ENCODE measurements at places on chromosomes 5 and 9.
A peak's percentile ranks its signal among the peaks of the same experiment; 100 is the strongest.

- DNase-seq, result no peak
Measured at GRCh38 chr9:124477648-124478285, 27.5 kb downstream of the ADGRD2 start.

DNA sequence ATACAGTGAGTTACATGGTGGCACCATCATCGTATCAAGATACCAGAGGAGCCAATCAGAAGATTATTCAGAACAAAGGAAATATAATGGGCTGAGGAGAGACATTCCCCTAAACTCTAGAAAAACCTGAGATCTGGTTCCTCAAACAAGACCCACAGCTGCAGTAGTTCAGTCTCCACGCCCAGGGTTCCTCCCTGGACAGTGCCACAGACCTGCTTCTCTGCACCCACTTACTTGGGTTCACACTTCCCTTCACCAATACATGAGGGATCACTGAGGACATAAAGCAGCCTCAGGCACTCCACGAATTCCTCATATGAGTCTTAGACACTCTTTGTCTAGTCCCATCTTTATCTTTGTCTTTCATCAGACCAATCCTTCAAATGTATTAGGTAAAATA lies 101.7 kb downstream of the APTX start:
- DNase-seq, result no peak

- no peak for DNase-seq
Measured at GRCh38 chr5:151068433-151069197, 12.2 kb downstream of the TNIP1 start.

DNA sequence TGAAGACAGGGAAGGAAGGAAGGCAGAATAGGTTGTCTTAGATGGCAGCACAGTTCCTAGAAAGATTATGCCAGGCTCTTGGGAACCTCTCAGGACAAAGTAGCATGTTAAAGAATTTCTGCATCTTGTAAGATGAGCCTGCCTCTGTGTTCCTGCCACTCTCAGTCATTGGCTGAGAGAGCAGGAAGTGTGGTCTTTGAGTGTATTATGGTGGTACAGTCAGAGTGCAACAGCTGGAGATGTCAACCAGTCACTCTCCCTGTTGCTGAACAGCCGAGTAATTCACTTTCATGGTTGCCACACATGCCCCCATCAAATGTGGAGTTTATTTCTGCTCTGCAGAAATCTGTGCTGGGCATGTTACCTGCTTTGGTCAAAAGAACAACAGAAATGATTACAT lies 659.6 kb upstream of the RIOK2 start:
- no peak for DNase-seq

- DNase-seq, result no peak
Measured at GRCh38 chr9:71755230-71755629, 13.1 kb downstream of the CEMIP2 start.

- no peak for DNase-seq
Measured at GRCh38 chr5:58871648-58872242, 288.9 kb downstream of the RAB3C start.

DNA sequence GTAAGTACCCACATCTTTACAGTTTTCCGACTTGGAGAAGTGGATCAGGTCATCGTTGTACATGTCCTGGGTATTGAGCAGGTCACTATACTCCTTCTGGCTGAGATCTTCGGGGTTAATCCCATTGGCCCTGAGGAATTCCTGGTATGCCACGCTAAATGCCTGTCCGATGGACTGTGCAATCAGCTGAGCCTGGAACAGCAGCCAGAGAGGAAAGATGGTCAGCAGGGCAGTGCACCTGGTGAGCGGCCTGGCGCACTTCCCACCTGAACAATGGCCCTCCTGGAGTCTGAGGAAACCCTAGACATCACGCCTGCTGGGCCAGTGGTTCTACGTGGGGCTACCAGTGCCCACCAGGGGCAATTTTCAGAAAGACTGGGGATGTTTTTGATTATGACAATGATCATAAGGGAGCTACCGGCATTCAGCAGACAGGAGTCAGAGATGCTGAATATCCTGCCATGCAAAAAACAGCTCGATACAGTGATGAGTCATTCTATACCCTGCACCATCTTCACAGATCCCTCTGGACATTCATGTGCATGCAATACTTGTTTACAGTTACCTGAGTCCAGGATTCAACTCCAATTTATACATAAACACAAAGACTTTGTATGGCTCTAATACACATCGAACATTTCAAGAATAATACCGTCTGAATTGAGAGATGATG lies 127.2 kb downstream of the ENTREP1 start:
- no peak for DNase-seq

DNA sequence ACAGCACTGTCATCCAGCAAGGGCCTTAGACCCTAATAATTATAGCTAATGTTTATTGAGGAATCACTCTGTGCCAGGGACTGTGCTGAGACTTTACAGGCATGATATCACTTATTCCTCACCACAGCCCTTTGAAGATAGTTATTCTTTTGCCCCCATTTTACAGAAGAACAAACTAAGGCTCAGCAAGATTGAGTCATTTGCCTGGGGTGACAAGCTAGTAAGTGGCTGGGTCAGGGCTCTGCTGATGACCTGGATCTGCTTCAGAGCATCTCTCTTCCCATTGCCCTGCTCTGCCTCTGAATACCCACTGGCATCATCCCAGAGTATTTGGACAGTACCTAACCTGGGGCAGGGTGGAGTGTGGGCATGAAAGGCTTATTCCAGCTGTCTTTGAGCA lies 11.8 kb downstream of the JADE2 start:
- no peak for DNase-seq

DNA sequence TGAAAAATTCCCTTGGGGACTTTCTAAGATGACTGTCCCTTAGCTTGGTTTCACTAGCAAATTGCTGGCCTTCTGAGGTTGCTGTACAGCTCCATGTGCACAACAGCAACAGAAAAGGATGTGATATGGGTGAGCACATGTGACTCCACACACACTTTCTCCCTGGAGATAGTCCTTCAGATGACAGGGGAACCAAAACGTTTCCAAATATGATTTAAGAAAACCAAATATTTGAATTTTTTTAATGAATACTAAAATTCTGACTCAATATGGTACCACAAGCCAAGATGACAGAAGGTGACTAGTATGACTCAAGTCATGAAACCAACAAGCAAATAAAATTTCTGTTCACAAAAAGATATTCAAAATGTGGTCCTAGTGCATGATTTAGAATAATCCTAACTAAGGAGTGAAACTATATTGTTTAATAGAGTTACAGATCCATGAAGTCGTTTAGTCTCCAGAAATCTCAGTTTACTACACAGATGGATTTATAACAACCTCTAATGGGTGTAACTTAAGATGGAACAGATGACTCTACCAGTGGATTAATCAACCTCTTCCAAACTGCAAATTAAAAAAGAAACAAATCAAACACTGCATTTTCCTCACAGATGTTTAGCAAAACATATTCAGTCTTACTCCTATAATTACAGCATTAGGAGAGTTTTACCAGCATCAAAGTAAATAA lies 144.8 kb upstream of the PIK3R1 start:
- no peak for DNase-seq

GRCh38 chr5:30113542-30113941 lies 1079.9 kb upstream of the CDH6 start:
- DNase-seq, result no peak

DNA sequence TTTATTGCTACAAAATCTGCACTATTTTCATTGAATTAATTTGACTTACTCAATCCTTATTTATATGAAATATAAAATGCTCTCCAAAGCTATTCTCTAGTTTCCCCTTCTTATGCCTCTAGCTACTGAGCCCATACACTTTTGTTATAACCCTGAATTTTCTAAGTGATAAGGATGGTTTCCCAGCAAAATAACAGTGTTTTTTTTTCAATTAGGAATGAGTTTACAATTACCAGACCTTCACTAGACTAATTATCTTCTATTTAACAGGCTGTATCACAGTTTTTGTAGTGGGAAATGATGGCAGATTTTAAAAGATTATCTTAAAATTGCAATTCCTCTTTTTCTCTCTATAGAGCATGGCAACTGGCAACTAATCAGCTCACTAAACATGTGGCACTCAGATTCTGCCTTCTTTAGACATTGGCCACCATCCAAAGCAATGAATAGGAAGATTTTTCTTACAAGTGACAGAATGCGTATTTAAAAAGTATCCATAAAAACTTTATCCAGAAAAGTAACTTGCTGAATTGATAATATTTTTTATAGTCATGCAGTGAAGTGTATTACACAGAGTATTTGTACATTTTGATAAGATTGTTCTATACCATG lies 585.7 kb upstream of the ZNF608 start:
- DNase-seq, result no peak

- no peak for DNase-seq
Measured at GRCh38 chr5:73176250-73176649, 3.3 kb downstream of the TMEM174 start.

- no peak for DNase-seq
Measured at GRCh38 chr9:18384066-18384465, 89.9 kb upstream of the ADAMTSL1 start.

GRCh38 chr9:15361737-15362136 lies 54.7 kb upstream of the TTC39B start:
- DNase-seq, result no peak

- no peak for DNase-seq
Measured at GRCh38 chr9:123445116-123445515, 89.1 kb downstream of the CRB2 start.

DNA sequence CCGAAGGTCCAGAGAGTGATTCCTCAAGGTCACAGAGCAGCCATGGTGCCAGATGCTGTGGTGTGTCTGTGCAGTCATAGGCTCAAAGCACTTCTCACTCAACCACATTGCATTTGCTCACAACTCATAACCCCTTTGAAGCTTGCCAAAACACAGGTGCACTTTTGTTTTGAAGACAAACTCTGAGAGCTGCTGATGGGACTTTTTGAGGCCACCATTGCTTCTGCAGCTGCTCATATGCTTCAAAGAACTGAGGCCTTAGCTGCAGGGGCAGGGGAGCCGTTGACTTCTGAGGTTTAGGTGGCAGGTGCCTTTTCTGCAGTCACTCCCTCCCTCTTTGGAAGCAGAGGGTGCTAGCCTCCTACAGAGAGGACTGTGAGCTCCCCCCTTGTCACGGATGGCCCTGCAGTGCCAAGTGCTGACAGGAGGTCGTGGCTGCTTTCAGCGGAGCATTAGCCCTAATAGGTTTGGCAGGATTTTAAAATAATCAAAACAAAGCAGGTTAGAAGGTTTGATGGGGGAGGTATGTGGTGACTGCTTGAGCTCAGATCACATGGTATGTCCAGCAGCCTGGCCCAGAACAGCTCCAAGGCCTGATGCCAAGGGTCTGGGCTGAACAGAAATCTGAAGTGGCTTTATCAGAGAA lies 232.1 kb downstream of the MAN2A1 start:
- DNase-seq, result peak; percentile 28

DNA sequence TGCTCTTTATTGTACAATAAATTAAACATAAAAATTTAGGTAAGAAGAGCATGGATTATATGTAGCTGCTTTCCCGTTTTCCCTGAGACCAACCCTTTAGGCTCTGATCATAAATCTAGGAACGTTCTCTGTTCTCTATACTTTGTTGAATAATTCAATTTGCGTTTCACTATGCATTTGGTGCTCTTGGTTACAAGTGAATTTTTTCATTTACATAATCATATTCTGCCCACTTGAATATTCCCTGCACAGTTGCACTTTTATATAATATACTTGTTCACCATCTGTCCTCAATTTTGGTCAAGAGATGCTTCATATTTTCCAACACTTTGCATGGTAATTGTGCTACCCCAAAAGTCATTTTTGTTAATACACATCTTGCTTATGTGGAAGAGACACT lies 741.8 kb downstream of the CDH12 start:
- no peak for DNase-seq

GRCh38 chr9:127905004-127905728 lies 5.8 kb upstream of the ST6GALNAC6 start:
- DNase-seq, result peak; percentile 56

- no peak for DNase-seq
Measured at GRCh38 chr5:155575861-155576260, 562.3 kb downstream of the KIF4B start.

DNA sequence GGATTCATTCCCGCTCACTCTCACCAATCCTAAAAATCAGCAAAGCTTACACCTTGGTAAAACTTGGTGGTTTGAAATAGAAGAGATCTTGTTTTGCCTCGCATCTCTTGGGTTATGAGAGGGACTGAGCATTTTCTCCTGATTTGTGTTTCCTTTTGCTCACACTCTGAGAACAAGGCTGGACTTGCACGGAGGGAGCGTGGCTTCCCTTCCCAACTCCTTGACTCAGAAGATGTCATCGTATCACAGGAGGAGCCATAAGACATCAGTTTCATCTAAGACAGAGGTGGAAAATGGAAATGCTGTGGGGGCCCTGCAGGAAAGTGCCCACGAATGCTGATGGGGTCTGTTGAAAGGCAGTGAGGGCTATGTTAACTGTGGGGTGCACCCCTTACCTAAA lies 37.4 kb downstream of the CTSL start:
- no peak for DNase-seq

DNA sequence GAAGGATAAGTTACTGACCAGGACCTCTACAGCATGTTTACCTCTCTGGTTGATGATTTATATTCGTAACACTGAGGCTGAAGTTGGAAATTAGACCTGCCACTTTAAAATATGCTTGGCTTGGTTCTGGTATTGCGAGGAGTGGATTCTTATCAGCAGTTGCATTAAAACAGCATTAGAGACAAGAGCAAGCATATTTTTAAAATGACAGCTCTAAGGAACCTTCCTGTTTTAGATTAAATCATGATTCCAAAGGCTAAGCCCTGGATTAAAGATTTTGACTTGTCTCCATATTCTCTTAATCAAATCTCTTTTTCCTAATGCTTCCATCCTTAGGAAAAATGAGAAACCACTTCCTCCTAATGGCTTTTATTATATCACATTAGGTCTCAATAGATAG lies 277.8 kb downstream of the KCTD16 start:
- DNase-seq, result no peak

- no peak for DNase-seq
Measured at GRCh38 chr5:67360047-67360446, 163.4 kb upstream of the CD180 start.

DNA sequence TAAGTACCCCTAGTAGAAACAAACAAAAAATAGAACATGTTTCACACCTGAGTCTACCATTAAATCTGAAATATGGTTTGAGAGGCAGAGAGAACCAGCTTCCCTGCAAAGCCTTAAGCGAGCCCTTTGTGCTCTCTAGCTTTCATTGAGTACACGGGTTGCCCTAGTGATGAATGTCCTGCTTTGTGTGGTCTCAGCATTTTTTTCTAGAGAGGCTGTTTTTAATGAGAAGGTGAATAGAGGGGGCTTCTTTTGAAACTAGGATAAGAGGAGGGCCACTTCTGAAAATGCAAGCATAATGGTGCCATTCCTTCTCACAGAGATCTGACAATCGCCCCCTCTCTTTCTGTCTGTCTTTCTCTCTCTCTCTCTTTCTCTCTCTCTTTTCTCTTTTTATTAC lies 131.3 kb downstream of the MACIR start:
- no peak for DNase-seq

- DNase-seq, result no peak
Measured at GRCh38 chr5:121399879-121400278, 451.8 kb upstream of the FTMT start.

DNA sequence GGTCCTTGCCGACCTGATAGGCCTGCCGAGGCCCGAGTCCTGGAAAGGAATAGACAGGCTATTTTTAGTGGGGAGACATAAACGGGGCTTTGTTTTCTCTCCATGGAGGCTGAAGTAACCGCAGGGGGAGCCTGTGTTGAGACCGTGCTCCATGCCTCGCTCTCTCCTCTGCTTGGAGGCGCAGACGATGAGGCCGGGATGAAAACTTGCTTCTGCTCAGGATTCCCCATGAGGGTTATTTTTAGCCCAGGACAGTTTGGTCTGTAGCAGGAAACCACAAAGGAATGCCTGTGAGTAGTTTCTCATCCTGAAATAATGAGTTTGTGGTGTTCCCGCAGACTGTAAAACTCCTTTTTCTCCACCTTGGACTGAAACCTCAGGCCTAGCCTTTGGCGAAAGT lies 81.9 kb upstream of the RARS1 start:
- no peak for DNase-seq

Data from activated CD8-positive, alpha-beta memory T cell treated with anti-CD3 and anti-CD28 coated beads for 1 hour (primary cell).